ENCODE measurements at places on chromosomes 4 and X. TPM values are rescaled to one million over a fixed set of nuclear protein-coding genes. Genes with fewer than 3 reads are reported as not detected.

Gene ERVMER34-1
- total RNA-seq = 2.0 TPM

Gene SPANXC
- not detected for total RNA-seq

Gene PFKFB1
- 2.5 TPM for total RNA-seq

Gene MAGEE2
- not detected for total RNA-seq

Gene KCTD8
- 0.12 TPM for total RNA-seq

Gene ERAS
- not detected for total RNA-seq

Gene HSPA4L
- total RNA-seq = 9.5 TPM

Gene CHST7
- 11.8 TPM for total RNA-seq

Gene SSX1
- not detected for total RNA-seq

Gene UGT2B15
- total RNA-seq = not detected

Gene UGT2B11
- not detected for total RNA-seq

Gene VCX3A
- total RNA-seq = not detected

Gene ABHD18
- 10.5 TPM for total RNA-seq

DNA sequence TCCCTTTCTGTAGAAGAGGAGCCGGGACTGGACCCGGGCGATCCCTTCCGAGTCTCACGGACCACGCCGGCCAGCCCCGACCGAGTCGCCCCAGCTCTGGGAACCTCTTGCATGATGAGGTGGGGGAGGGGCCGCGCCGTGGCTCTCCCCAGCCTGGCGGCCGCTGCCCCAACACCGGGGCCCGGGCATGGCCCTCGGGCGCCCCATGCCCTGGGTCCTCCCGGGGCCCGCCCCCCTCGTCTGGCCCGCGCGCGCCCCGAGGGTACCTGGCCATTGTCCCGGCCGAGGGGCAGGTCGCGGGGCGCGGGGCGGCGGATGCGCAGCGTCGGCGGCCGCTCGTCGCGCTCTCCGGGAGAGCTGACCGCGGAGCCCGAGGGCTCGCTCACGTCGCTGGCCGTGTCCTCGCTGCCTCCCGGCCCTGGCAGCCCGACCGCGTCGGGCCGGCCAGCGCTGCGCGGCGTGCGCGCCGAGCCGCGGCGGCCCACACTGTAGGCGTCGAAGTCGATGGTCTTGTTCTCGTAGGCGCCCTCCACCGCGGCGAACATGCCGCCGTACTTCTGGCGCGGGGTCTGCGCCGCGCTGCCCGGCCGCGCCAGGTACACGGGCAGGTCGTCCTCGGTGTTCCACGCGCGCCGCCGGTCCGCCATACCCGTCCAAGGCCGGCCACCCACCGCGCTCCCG, 423 bp downstream of the CRMP1 start:
- no peak for DNase-seq

- DNase-seq = no peak
Measured at GRCh38 chr4:26987191-26987590, 126.5 kb downstream of the STIM2 start.

GRCh38 chrX:85611926-85612325, 232.5 kb upstream of the POF1B start:
- DNase-seq = no peak

GRCh38 chrX:40273356-40274050, 175.7 kb upstream of the BCOR start:
- peak; percentile 33 for DNase-seq

GRCh38 chr4:1290165-1290977, 680 bp downstream of the MAEA start:
- DNase-seq = no peak

DNA sequence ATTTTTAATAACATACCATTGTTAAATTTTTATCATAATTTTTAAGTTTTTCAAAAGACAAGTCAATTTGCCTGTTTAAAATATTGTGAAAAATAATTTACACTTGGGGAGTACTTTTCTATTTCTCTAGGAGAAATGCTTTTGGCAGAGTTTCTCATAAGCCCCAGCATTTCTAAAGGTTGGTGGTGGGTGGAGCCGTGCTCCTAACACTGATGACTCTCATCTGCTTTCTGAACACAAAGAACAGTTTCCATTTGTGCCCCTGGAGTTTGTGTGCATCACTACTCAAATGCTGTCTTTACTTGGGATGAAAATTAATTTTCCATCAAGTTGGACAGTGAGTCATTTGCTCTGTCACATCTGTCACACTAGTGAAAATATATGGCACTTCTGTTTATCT, 57.6 kb downstream of the TNIP2 start:
- no peak for DNase-seq

- DNase-seq = no peak
Measured at GRCh38 chrX:74797338-74797887, 127.8 kb downstream of the NEXMIF start.

DNA sequence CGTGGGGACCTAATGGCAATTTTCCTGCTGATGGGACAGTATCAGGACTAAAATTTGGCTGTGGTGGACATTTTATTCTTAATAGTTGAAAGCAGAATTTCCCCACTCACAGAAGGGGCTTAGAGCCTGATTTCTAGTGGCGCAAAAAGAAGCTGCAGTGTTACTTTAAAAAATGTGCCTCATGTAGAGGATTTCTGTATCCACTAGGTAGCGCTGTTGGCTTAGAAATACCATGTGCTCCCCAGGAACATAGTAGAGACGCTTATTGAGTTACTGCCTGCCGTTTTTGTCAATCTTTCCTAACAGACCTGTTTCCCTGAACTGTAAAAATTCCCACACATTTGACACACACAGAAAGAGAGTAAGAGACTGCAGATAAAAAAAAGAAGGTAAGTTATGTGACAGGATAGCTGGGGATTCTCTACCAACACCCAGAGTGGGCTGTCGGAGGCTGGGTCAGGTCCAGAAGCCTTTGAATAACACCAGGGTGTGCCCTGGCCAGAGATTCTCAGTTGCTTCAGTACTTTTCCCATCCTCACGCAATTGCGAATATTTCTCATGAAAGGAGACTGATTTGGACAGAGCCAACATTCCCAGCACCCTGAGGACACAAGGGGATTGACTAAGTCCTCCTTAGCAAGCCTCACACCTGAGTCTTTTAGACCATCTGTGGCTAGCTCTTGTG, 88.4 kb downstream of the ZXDA start:
- no peak for DNase-seq

GRCh38 chr4:67721315-67721769, 20.4 kb upstream of the UBA6 start:
- DNase-seq = no peak

GRCh38 chrX:46125111-46125510, 420.1 kb downstream of the ZNF674 start:
- no peak for DNase-seq

GRCh38 chrX:23785580-23785979, 2.6 kb downstream of the SAT1 start:
- no peak for DNase-seq

DNA sequence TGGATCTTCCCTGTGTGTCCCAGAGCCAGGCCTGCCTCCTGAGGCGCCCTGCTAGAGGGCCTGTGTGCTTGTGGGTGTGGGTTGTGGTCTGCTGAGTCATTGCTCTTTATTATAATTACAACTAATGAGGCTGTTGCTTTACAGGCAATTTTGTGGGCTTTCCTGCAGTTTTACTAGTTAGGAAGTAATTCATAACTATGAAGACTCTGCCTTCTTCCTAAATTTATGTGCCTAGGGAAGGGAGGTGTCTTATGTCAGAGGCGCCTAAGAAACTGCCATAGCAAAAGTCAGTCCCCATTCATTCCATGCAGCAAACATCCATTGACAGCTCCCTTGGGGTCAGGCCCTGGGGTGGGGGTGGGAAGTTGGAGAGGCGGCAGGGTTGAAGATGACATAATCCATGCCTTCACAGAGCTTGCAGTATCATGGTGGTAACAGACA, 359.2 kb downstream of the IDS start:
- DNase-seq = no peak

GRCh38 chr4:71186257-71186565, 152.6 kb upstream of the SLC4A4 start:
- DNase-seq = no peak

DNA sequence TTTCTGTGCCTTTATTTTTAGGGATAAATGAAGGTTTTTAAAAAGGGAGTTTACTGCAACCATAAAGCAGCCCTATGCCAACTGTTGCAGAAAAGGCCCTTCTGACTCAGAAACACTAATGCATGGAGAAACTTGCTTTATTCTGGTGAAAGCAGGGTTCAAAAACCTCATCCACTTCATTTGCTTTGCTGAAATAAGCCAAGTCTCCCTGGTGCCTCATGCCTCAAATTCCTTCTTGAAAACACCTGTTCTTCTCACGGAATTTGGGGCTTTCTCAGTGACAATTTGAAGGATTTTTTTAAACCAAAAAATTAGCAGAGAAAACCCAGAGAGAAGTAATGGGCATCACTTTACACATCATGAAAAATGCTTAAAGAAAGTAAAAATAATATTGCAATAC, 349.0 kb downstream of the PCDH7 start:
- no peak for DNase-seq

- peak; percentile 35 for DNase-seq
Measured at GRCh38 chr4:108045687-108046024, 56.0 kb downstream of the HADH start.

Measured in left cardiac atrium (tissue), 4 donors.